ENCODE measurements at places on chromosomes 6 and 20. TPM values are rescaled to one million over a fixed set of nuclear protein-coding genes. Genes with fewer than 3 reads are reported as not detected.

Gene CLPSL1
- not detected for total RNA-seq

Gene DNAH8
- total RNA-seq: 0.12 TPM

Gene UBE2C
- 140 TPM for total RNA-seq

Gene IRF4
- 221 TPM for total RNA-seq

Gene SAMD3
- 57.6 TPM for total RNA-seq

Gene WFDC2
- 0.34 TPM for total RNA-seq

Gene GPR31
- not detected for total RNA-seq

Gene DCBLD1
- 3.8 TPM for total RNA-seq

Gene TCP11
- total RNA-seq: not detected

Gene ALDH5A1
- total RNA-seq: 5.6 TPM

Gene PLN
- total RNA-seq: not detected

Gene NNAT
- total RNA-seq: not detected

Gene ZC2HC1B
- not detected for total RNA-seq

Gene MCCD1
- total RNA-seq: not detected

Gene ZKSCAN3
- total RNA-seq: 5.0 TPM

Gene HM13
- total RNA-seq: 223 TPM

Gene ADGB
- not detected for total RNA-seq

Gene SIRPB1
- 4.5 TPM for total RNA-seq

Gene ULBP3
- total RNA-seq: 0.98 TPM

Gene OTOR
- total RNA-seq: not detected

Gene PLCB1
- total RNA-seq: 0.73 TPM

Gene PTGIS
- total RNA-seq: 11.7 TPM

Gene TGM6
- total RNA-seq: not detected

Gene FOXC1
- total RNA-seq: 0.07 TPM

Gene HCRTR2
- total RNA-seq: not detected

Gene MEP1A
- not detected for total RNA-seq

Gene TCEA2
- total RNA-seq: 48.2 TPM

Gene GMPR
- 0.49 TPM for total RNA-seq

Gene OR2H1
- total RNA-seq: not detected

Gene KIF25
- not detected for total RNA-seq

Data from T-helper 1 cell treated with Interleukin-12 subunit alpha and Interleukin-12 subunit beta and Interleukin-4 antibody, amounts not matched to agents 30 ng/mL and 1 ng/mL, for 36 hours (primary cell).